Activated T-helper 1 cell treated with anti-CD3 and anti-CD28 coated beads, Interleukin-12 subunit alpha, Interleukin-12 subunit beta, Interleukin-2, Interleukin-4 antibody, amounts not matched to agents 30 ng/mL and 10 ng/mL and 1 ng/mL, durations not matched to agents 14 hours and 24 hours and 36 hours (primary cell): ENCODE measurements at places on chromosomes 11 and 22. TPM values are rescaled to one million over a fixed set of nuclear protein-coding genes. Genes with fewer than 3 reads are reported as not detected.

DNA sequence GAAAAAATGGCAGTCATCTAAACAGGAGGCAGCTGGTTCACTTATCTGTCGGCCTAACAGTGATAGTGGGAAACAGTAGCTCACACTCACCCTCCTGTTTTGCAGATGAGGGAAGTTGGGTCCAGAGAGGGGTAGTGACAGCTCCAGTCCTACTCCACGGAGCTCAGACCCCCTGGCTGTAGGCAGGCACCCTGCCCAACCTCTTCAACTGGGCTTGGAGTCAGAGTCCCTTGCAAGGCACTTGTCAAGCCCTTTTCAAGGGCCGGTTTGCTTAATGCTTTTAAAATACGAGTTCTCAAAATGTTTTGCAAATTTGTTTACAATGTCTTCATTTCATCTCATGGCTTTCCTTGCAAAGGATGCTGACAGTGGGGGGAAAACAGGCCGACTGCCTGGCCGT lies 75.1 kb downstream of the BMAL1 start:
- H3K4me1 ChIP-seq = peaks cover 18% of the 10 kb centered on the region
- no peak for DNase-seq
- H3K4me3 ChIP-seq = no peak overlapping the region
- H3K36me3 ChIP-seq = peaks cover 27% of the 10 kb centered on the region
- no peaks in the 10 kb centered on the region for H3K27me3 ChIP-seq
- H3K27ac ChIP-seq = no peak overlapping the region

GRCh38 chr11:56140151-56140661 lies at the start of gene OR8J3:
TSS of gene OR8J3 (minus strand) at chr11:56140201. CDS start at chr11:56137718, 2,483 bp downstream.
- H3K27me3 ChIP-seq = no peaks in the 10 kb centered on the region
- H3K4me3 ChIP-seq = no peak within 1 kb of the TSS
- DNase-seq = no peak

Gene TRPM5
- total RNA-seq = not detected in 2 replicates

GRCh38 chr11:70742553-70743291 lies 344.4 kb downstream of the CTTN start:
- H3K27ac ChIP-seq = no peak overlapping the region
- no peaks in the 10 kb centered on the region for H3K4me1 ChIP-seq
- no peaks in the 10 kb centered on the region for H3K27me3 ChIP-seq
- H3K4me3 ChIP-seq = no peak overlapping the region
- no peaks in the 10 kb centered on the region for H3K36me3 ChIP-seq
